Glutamatergic neuron (in vitro differentiated cells): ENCODE measurements at places on chromosomes 16 and 17. TPM values are rescaled to one million over a fixed set of nuclear protein-coding genes. Genes with fewer than 3 reads are reported as not detected.

CACNA1G gene
- total RNA-seq = 2.2 TPM

OTOP3 gene
- not detected for total RNA-seq

GRCh38 chr17:3735515-3735914 is 11.8 kb downstream of the HASPIN start:
- H3K4me1 ChIP-seq = peaks cover 3% of the 10 kb centered on the region
- no peak overlapping the region for H3K4me3 ChIP-seq
- no peak for DNase-seq
- no peak overlapping the region for H3K27ac ChIP-seq
- no peaks in the 10 kb centered on the region for H3K27me3 ChIP-seq

- no peaks in the 10 kb centered on the region for H3K36me3 ChIP-seq
- H3K27ac ChIP-seq = no peak overlapping the region
- no peak for DNase-seq
- no peak overlapping the region for H3K4me3 ChIP-seq
- no peaks in the 10 kb centered on the region for H3K27me3 ChIP-seq
Observed at GRCh38 chr16:10362077-10362863, 23.6 kb upstream of the ATF7IP2 start.

- no peaks in the 10 kb centered on the region for H3K4me1 ChIP-seq
- H3K36me3 ChIP-seq = peaks cover 28% of the 10 kb centered on the region
- H3K27ac ChIP-seq = no peak overlapping the region
- peaks cover 1% of the 10 kb centered on the region for H3K27me3 ChIP-seq
Observed at GRCh38 chr16:80962879-80963278, 43.8 kb downstream of the CMC2 start.

DNA sequence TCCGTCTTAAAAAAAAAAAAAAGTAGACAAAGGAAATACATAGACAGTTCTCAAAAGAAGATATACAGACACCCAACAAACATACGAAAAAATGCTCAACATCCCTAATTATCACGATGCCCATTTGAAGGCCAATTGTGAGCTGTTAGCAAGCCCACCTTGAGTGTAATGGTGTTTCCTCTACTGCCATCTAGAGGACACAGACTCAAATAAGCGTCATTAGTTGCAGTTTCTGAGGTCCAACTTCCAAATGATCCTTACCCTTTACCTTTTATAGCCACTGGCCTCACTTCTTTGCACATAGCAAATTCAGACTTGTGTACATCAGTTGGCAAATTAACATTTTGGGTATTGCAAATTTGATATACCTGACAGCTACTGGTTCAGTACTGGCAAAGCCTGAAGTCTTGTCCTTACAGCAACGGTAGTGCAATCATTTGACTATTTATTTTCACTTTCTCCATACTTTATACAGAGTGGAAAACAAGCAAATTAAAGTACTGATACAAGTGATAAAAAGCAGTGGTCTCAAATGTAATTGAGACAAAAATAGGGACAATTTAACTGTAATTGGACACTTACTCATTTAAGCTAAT is 536.3 kb upstream of the EEF2KMT start:
- H3K36me3 ChIP-seq = no peaks in the 10 kb centered on the region
- H3K4me3 ChIP-seq = no peak overlapping the region
- no peak for DNase-seq
- no peaks in the 10 kb centered on the region for H3K4me1 ChIP-seq

DNA sequence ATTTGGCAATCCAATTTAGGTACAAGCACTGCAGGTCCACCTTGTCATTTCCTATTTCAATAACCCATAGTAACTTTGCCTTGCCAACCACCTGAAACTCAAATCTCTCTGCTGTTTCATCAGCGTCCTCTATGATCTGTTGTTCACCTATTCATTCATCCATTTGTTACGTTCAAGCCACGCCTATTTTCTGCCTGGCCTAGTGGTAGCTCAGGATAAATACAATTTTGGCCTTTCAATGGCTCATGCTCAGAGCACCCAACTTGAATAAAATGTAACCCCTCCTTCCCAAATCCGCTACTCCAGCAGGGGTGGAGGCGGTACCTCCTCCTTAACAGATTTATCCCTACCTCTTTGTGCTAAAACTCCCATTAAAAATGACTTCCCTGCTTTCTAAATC is 3.6 kb upstream of the FBXO47 start:
- H3K27me3 ChIP-seq = no peaks in the 10 kb centered on the region
- peak overlapping the region; percentile 15 for H3K27ac ChIP-seq
- DNase-seq = no peak
- H3K4me1 ChIP-seq = no peaks in the 10 kb centered on the region
- no peak overlapping the region for H3K4me3 ChIP-seq
- no peaks in the 10 kb centered on the region for H3K36me3 ChIP-seq

GHDC gene
- 5.3 TPM for total RNA-seq

NUP93 gene
- total RNA-seq = 84.1 TPM

TSPAN10 gene
- total RNA-seq = not detected

DNA sequence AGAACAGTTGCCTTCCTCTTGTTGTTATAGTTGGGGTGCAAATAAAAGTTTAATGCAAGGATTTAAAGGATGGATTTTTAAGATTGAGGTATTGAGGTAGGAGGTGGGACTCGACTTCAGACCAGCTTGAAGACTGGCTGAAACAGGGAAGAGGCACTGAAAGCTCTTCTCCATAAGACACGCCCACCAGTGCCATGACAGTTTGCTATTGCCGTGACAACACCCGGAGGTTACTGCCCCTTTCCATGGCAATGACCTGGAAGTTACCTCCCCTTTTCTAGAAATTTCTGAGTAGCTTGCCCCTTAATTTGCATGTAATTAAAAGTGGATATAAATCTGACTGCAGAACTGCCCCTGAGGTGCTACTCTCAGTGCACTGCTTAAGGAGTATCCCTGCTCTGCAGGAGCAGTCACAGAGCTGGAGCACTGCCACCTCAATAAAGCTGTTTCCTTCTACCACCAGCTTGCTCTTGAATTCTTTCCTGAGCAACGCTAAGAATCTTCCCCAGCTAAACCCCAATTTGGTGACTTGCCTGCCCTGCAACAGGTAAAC is 122.6 kb downstream of the SHISA6 start:
- no peaks in the 10 kb centered on the region for H3K27me3 ChIP-seq
- no peak overlapping the region for H3K4me3 ChIP-seq
- DNase-seq = no peak
- H3K27ac ChIP-seq = no peak overlapping the region

DNA sequence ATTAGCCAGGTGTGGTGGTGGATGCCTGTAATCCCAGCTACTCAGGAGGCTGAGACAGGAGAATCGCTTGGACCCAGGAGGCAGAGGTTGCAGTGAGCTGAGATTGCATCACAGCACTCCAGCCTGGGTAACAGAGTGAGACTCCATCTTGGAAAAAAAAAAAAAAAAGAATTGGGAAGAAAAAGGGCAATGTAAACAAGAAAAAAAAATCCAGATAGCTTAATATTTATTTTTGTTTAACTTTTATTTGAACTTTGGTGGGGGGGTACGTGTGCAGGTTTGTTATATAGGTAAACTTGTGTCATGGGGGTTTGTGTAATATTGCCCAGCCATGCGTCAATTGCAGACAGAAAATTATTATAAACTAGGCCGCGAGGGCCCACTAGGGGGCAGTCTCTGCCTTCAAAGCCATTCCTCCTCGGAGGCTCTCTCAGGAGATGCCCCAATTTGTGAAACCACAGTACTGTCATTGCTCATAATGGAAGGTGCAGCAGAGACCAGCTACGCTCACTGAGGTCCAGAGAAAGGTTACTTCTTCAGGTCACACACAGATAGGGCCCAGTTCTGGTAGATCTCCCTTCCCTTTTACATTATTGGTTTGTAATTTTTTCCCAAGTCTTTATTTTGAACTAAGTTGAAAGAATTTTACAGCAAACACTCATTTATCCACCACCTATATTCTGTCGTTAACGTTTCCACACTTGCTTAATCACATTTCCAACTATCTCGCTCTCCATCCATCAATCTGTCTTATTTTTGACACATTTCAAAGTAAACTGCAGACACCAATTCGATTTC is 206.2 kb downstream of the PRKCB start:
- peaks cover 5% of the 10 kb centered on the region for H3K4me1 ChIP-seq
- no peak overlapping the region for H3K27ac ChIP-seq
- H3K27me3 ChIP-seq = no peaks in the 10 kb centered on the region
- no peaks in the 10 kb centered on the region for H3K36me3 ChIP-seq

RNF112 gene
- total RNA-seq = 8.6 TPM

GRCh38 chr17:58268774-58269556 is 11.8 kb downstream of the MPO start:
- DNase-seq = no peak
- H3K4me3 ChIP-seq = no peak overlapping the region
- H3K4me1 ChIP-seq = no peaks in the 10 kb centered on the region

DNA sequence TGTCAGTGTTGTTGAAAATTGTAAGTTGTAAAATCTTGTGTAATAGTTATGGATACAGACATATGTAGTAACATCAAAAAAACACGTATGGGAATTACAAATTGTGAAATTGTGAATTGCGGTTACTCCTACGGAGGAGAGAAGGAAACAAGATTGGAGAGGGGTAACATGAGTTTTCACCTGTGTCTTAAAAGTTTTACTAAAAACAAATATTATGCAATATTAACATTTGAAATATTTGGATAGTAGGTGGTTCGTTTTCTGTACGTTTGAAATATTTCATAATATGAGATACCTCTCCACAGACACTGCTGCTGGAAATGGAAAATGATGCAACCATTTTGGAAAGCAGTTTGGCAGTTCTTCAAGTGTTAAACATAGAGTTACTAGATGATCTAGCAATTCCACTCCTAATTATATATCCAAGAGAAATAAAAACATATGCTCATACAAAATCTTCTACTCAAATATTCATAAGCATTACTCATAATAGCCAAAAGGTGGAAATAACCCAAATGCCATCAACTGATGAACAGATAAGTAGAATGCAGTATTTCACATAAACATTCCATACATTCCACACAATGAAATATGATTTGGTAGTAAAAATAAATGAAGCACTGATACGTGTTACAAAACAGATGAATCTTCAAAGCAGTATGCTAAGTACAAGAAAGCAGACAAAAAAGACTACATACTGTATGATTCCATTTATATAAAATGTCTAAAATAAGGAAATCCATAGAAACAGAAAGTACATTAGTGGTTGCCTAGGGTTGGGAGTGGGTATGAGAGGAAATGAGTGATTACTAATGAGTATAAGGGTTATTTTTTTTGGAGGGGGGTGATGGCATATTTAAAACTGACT is 40.7 kb upstream of the ABCA10 start:
- H3K36me3 ChIP-seq = no peaks in the 10 kb centered on the region
- H3K27me3 ChIP-seq = no peaks in the 10 kb centered on the region
- H3K27ac ChIP-seq = no peak overlapping the region
- no peak overlapping the region for H3K4me3 ChIP-seq

DNA sequence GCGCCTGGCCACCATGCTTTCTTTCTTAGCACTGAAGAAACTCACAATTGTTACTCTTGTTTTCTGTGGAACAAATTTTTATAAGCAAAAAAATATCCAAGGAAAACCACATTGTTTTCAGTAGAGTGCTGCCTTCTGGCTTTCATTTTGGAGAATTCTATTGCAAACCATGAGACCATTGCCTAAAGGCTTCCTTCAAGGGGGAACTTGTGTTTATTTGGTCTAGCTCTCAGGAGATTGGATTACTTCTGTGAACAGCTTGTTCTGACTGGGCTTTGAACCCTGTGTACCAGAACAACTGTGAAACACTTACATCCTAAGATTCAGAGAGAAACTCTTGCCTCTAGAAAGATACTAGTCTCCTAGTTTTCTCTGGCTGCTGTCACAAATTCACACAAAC is 32.1 kb downstream of the TOM1L1 start:
- H3K27ac ChIP-seq = no peak overlapping the region
- peaks cover 2% of the 10 kb centered on the region for H3K27me3 ChIP-seq
- peaks cover 1% of the 10 kb centered on the region for H3K4me1 ChIP-seq
- no peak for DNase-seq
- H3K4me3 ChIP-seq = no peak overlapping the region

MAP1LC3B gene
- 297 TPM for total RNA-seq

DNA sequence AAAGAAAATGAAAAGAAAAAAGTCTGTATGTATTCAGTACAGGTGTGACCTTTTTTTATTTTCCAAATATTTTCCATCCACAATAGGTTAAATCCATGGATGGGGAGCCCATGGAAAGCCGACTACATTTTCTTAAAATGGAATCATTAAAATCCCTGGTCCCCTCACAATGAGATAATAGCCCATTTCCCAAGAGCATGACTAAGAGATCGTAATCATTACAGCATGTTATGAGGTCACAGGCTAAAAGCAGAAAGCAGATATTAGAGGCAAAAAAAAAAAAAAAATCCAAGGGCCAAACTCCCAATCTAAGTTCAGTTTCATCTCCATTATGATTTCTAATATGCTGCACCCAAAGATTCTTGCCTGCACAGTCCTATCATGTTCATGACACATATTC is 44.7 kb downstream of the CYTH1 start:
- H3K27ac ChIP-seq = no peak overlapping the region
- H3K4me1 ChIP-seq = peaks cover 46% of the 10 kb centered on the region
- peaks cover 5% of the 10 kb centered on the region for H3K36me3 ChIP-seq
- no peak for DNase-seq

GRCh38 chr16:66961065-66961744 is at the start of gene CES3:
Gene CES3 (plus strand): TSS chr16:66961266. CDS start chr16:66961308, 42 bp downstream.
- H3K4me3 ChIP-seq = peak within 1 kb of the TSS; percentile 77
- H3K4me1 ChIP-seq = peaks cover 5% of the 10 kb centered on the region
- DNase-seq = peak; percentile 89
- no peak within 1 kb of the TSS for H3K27ac ChIP-seq
- H3K36me3 ChIP-seq = no peaks in the 10 kb centered on the region

DNA sequence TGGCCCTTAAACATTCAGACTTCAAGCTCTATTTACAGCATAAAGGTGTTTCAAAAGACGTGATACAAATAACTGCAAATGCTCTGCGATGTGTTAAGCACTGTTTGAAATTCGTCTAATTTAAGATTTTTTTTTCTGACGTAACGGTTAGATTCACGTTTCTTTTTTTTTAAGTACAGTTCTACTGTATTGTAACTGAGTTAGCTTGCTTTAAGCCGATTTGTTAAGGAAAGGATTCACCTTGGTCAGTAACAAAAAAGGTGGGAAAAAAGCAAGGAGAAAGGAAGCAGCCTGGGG is 681 bp upstream of the MAPT start:
- peak overlapping the region; percentile 84 for H3K27ac ChIP-seq
- H3K4me3 ChIP-seq = peak overlapping the region; percentile 86
- no peaks in the 10 kb centered on the region for H3K36me3 ChIP-seq
- peaks cover 22% of the 10 kb centered on the region for H3K27me3 ChIP-seq
- peaks cover 3% of the 10 kb centered on the region for H3K4me1 ChIP-seq
- no peak for DNase-seq

DNA sequence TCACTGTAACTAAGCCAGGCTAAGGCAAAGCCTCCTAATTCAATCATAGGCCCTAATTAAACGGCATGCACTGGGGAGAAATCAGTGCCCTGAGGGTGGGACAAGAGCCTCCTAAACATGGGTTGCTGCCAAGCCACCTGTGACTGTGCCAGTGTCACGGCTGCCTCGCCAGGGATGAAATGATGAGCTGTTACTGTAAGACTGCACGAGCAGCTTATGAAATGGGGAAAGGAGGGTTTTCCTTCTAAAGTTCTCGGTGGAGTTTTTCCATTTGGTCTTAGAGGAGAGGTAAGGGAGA is 12.7 kb downstream of the TMEM11 start:
- DNase-seq = no peak
- H3K27me3 ChIP-seq = peaks cover 11% of the 10 kb centered on the region
- peak overlapping the region; percentile 43 for H3K4me3 ChIP-seq
- peaks cover 17% of the 10 kb centered on the region for H3K36me3 ChIP-seq
- peak overlapping the region; percentile 78 for H3K27ac ChIP-seq
